ENCODE measurements at places on chromosomes 16 and 17.

- DNase-seq, result no peak
Measured at GRCh38 chr17:8019665-8020650, 17.5 kb downstream of the GUCY2D start.

DNA sequence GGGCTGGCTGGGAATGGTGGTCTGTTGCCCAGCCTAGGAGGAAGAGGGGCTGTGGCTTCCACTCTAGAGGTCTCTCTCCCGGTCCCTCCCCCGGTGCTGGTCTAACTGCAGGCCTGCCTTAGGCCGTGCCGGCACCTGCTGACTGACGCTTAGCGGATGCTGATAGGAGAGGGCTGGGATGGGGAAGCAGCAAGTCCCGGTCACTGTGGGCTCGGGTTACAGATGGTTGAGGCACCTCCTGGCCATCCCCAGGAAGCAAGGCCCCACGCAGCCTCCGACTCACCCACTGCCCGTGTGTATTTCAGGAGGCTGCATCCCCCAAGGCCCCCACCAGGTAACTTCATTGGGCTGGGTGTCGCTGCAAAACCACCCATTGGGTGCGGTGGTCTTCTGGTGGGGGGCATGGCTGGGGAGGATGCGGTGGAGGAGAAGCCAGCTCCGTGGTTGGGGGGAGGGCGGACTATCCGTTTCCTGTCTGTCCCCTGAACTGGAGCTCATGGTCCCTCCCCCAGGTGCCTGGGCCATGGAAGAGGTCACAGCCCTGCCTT is 278.9 kb downstream of the SEC14L1 start:
- no peak for DNase-seq

DNA sequence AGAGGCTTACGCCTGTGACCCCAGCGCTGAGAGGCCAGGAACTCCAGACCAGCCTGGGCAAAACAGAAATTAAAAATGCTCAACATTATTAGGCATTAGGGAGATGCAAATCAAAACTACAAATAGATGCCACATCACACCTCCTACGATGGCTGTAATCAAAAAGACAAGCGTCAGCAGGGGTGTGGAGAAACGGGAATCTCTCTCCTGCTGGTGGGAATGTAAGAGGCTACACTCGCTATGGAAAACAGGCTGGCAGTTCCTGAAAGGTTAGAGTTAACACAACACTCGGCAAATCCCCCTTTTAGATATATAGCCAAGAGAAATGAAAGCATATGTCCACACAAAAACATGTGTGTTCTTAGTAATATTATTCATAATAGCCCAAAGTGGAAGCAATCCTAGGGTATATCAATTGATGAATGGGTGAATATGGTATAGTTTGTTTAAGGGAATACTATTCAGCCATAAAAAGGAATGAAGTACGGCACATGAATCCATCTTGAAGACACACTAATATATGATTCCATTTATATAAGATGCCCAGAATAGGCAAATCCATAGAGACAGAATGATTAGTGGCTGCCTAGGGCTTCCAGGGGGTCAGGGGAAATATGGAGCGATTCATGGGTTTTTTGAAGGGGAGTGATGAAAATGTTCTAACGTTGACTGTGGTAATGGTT is 1.8 kb upstream of the NPRL3 start:
- no peak for DNase-seq

DNA sequence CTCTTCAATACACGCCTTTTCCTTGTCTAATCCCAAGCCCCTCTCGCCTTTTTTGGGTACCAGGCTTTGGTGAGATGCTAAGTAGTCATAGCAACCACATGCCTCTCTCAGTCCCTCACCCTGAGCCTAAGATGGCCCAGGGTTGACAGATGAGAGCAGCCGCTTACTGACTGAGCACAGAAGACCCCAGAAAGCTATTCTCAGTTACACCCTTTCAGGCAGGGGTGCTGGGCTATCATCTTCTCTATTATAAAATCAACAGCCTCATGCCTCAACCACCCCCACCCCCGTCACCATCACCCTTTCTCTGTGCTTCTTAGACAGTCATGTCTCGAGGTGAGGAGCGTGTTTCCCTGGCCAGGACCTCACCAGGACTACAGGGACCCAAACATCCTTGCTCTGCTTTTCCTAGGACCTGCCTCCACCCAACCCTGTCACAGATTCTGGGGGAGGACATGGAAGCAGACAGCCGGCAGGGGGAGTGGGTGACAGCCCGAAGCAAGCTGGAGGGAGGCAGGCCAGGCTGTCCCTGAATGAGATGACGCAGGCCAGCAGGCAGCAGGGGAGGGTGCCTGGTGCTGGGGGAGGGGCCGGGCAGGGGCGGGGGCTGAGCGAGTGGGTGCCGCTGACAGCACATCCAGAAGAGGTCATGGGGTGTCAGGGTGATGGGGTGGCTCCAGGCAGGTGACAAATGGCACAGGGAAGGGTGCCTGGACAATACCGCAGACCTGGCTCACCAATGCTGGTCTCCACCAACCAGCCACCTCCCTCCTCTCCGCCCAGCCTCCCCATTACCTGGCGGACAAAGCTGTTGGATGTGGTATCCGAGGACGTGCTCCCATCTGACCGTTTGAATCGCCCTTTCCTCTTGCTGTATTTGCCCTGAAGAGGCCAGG is 3.1 kb downstream of the CACNB1 start:
- peak; percentile 75 for DNase-seq

DNA sequence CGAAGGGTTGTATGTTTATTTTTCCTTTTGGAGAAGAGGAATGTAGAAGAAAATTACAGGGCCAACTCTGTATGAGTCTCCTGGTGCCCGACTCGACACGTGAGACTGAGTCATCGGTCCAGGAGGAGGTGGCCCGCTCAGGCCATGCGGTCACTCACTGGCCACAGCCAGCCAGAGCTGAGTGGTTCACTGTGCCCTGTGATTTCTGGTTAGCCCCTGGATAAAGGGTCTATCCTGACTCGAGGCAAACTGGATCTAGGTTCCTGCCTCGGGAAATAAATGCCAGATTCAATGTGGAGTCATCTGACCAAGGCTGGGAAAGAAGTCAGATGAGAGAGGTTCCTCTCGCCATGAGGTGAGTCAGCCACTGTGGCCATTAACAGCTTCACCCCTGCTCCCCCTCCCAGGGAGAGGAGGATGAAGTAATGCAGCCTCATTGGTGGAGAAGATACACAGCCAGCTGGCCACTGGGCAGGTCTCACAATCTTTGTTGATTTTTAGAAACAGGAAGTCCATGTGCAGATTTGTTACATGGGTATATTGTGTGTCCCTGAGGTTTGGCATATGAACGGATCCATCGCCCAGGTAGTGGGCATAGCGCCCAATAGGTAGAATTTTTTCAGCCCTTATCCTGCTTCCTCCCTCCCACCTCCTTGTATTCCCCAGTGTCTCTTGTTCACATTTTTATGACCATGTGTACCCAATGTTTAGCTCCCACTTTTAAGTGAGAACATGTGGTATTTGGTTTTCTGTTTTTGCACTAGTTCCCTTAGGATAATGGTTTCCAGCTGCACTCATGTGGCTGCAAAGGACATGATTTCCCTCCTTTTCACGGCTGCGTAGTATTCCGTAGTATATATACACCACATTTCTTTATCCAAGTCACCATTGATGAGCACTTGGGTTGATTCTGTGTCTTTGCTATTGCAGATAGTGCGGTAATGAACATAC is 21.7 kb upstream of the USP36 start:
- DNase-seq, result peak; percentile 75

GRCh38 chr16:85512808-85513115 is 100.4 kb upstream of the GSE1 start:
- DNase-seq, result no peak

- no peak for DNase-seq
Measured at GRCh38 chr16:57299009-57299718, 14.7 kb upstream of the PLLP start.

DNA sequence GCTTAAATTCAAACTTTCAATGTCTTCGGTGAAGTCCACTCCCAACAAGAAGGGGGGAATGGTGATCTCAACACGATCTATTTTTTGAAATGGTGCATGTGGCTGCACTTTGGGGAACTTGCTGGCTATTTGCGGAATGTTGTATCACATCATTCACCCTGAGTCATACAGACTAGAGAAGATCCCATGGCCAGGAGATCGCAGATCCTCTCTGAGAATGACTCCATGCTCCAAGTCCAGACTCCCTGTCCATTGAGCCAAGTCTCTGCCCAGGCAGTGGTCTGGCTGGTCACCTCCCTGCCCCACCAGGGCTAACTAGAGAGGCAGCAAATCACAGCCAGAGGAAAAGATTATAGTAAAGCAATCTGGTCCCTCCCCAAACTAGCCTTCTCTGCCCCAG is 120.6 kb downstream of the XYLT1 start:
- DNase-seq, result peak; percentile 24

- no peak for DNase-seq
Measured at GRCh38 chr16:54843424-54843750, 87.3 kb upstream of the IRX5 start.

- DNase-seq, result peak; percentile 55
Measured at GRCh38 chr17:8153031-8153451, 837 bp upstream of the PER1 start.

- DNase-seq, result no peak
Measured at GRCh38 chr17:13981881-13982280, 87.4 kb upstream of the COX10 start.

DNA sequence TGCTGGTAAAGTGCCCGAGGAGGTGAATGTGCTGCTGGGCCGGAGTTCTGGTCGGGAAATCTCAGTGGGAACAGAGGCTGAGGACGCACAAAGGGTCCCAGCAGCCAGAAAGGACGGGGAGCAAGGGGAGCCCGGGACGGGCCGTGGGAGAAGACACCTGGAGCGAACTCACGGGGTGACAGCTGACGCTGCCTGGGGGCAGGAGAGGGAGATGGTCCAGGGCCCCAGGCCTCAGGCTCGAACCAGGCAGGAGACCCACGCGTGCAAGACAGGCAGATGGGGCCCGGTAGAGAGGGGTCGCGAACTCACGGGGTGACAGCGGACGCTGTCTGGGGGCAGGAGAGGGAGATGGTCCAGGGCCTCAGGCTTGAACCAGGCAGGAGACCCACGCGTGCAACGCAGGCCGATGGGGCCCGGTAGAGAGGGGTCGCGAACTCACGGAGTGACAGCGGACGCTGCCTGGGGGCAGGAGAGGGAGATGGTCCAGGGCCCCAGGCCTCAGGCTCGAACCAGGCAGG is 72.9 kb downstream of the METRNL start:
- DNase-seq, result no peak

DNA sequence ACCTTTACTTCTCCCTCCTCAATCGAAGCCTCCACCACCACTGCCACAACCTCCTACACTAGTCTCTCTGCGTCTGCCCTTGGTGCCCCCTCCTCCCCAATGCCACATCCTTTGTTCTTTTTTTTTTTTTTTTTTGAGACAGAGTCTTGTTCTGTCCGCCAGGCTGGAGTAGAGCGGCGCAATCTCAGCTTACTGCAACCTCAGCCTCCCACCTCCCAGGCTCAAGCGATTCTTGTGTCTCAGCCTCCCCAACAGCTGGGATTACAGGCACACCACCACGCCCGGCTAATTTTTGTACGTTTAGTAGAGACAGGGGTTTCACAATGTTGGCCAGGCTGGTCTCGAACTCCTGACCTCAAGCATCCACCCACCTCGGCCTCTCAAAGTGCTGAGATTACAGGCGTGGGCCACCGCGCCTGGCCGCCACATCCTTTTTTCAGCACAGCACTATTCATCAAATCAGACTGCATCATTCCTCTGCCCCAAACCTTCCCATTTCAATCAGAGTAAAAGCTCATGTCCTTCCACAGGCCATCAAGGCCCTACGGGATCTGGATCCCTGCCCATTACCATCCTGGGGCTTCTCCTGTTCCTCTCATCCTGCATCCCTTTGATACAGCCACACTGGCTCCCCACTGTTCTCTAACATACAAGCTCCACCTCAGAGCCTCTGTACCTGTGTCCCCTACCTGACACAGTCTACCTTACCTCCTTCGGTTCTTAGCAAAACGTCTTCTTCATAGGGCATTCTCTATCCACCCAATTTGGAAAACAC is 2.0 kb downstream of the KLHL11 start:
- DNase-seq, result no peak

GRCh38 chr16:3974751-3975150 is 94.2 kb upstream of the CREBBP start:
- DNase-seq, result no peak

GRCh38 chr17:78611607-78612006 is 34.4 kb upstream of the DNAH17 start:
- no peak for DNase-seq

GRCh38 chr16:81265658-81266451 is 27.4 kb downstream of the BCO1 start:
- peak; percentile 66 for DNase-seq

DNA sequence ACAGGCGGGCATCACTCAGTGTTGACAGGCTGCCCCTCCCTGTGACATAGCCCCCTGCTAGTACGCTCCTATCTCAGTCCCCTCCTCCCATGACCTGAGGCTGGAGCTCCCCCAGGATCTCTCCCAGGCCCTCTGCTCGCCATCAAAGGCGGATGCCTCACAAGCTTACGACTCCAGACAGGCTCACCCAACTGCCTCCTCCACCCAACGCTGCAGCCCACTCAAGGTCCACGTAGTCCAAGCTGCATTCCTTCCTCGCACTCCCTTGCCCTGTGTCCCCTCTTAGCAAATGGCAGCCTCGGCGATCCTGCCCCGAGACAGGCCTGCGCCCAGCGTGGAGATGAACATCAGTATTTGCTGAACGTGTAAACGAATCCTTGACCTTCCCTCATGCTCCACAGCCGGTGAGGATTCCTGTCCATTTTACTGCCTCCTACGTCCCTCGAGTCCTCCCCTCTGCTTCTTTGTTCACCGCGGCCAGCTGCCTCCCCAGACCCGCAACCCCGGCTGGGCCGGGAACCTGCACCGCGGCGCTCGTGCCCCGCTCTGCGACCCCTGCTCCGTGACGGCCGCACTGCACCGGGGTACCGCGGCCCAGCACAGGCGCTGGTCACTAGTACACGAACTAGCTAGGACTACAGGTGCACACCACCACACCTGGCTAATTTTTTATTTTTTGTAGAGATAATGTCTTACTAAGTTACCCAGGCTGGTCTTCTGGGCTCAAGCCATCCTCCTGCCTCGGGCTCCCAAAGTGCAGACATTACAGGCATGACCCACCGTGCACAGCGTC is 838 bp upstream of the TMEM97 start:
- no peak for DNase-seq

GRCh38 chr17:76500747-76501017 is 541 bp downstream of the RHBDF2 start:
- peak; percentile 31 for DNase-seq

DNA sequence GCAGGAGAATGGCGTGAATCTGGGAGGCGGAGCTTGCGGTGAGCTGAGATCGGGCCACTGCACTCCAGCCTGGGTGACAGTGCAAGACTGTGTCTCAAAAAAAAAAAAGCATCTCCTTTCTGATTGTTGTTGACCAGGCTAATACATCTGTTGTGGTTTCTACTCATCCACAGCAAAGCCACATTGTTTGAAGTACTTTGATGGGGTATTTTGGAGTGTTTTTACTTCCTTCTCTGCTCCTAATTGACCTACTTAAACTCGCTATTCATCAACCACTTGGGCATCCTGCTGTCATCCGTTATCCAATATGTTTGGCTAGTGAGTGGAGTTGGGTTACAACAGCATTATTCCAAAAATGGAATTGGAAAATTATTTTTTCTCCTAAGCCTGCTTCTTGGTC is 3.5 kb upstream of the CDC27 start:
- DNase-seq, result no peak

- peak; percentile 24 for DNase-seq
Measured at GRCh38 chr17:83067071-83067717, 12.2 kb upstream of the METRNL start.

GRCh38 chr17:77898521-77899434 is 59.7 kb upstream of the TNRC6C start:
- DNase-seq, result no peak
